ENCODE measurements at places on chromosomes 11 and 22.

DNA sequence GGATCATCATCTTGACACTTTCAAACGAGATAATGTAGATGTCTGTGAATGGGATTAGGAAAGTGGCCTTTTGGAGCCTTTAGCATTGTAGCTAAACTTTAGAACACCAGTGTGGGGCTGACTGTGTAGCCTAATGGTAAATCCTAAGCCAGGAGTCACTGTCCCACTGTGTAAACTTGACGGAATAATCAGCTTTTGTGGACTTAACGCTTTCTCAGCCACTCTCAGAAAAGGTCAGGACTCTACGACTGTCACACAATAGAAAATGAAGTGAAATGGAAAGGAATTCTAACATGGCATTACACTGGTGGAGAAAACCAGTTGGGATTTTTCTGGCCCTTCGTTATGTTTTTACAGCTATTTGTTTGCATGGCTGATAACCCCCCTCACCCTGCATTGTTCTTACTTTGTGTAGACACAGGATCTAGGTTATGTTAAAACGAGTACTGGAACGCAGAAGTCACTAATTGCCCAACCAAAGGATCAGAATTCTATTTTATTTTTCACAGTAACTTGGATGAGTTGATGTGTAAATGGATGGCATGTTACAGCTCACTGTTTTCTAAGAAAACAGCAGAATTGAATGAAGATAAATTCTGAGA, 22.0 kb upstream of the GRAMD1B start:
- no peak for DNase-seq

GRCh38 chr11:12229450-12230229, 119.2 kb downstream of the MICAL2 start:
- DNase-seq: no peak

GRCh38 chr22:21917181-21917958, 35.3 kb downstream of the PPM1F start:
- DNase-seq: no peak

GRCh38 chr11:76424891-76425290, 19.9 kb upstream of the EMSY start:
- no peak for DNase-seq

- DNase-seq: no peak
Measured at GRCh38 chr22:32776802-32777201, 24.7 kb upstream of the TIMP3 start.

GRCh38 chr11:45314900-45315299, 28.8 kb upstream of the SYT13 start:
- no peak for DNase-seq

All from stimulated activated CD8-positive, alpha-beta memory T cell treated with anti-CD3 and anti-CD28 coated beads, Interleukin-15, amount 100 ng/mL, for 4 hours (primary cell).